ENCODE measurements at places on chromosomes 2 and 18.

DNA sequence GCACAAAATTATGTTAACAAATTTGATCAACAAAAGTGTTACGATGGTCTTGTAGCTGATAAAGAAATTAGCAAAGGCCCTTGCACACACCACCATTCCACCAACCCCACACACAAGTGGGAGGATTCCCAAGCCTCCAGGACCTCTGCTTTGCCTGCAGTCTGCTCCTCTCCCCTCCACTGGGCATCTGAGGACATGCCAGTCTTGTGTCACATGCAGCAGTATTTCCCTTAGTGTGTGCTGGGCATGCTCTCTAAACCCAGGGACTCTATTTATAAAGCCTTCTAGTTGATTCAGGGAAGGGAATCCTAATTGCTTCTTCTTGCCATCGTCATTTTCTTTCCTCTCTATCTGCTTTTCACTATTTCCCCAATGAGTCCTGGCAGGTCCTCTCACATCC lies 53.3 kb downstream of the KCTD18 start:
- no peak for DNase-seq

DNA sequence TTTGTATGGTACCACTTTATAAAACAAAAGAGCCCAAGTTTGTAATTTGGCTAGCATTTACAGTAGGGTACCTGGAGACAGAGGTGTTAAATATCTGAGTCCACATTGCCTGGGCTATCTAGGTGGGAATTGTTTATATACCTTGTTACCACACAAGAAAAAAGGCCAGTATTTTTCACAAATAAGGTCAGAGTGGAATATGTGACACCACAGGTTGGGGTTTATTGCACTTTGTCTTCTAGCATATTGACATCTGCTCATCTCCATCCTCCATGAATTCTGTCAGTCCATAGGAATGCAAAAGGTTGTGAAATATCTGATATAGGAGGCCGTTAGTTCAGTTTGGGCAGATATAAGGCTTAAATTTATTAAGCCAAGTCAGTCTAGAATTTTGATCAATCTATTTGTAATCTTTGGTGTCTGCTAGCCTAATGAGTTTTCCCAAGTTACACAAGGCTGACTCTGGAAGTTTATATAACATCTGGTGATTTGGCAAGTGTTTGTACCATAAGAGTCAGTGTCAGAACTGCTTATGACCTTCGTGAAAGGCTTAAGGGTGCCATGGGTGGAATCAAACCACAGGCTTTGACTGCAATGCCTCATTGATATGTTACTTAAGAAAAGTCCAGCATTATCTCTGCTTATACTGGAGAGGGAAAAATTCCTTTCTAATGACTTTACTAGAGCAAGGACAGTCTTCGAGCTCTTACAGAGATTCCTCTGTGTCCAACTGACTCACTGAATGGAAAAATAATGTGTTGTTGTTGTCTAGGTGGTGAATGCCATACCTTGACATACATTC lies 11.3 kb upstream of the DPP4 start:
- DNase-seq, result peak; percentile 94

- no peak for DNase-seq
These were observed 21.2 kb upstream of the ALPI start for GRCh38 chr2:232434563-232435374.

DNA sequence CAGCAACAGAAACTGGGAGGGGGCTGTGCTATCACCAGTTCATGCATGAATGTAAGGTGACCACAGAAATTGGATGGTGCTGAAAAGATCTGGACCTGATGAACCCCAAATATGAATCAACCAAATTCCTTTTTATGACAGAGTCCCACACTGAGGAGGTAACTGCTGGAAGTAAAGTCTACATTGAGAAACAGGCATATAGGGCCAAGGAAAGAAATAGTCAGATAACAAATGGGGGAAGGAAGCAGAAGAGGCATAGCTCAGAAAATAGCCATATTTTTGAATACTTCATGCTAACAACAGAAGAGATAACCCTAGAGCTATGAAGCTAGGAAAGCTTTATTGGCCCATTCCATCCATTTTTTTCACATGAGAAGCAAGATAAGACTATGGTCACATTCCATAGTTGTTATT lies 25.8 kb downstream of the ZC3H6 start:
- peak; percentile 17 for DNase-seq

DNA sequence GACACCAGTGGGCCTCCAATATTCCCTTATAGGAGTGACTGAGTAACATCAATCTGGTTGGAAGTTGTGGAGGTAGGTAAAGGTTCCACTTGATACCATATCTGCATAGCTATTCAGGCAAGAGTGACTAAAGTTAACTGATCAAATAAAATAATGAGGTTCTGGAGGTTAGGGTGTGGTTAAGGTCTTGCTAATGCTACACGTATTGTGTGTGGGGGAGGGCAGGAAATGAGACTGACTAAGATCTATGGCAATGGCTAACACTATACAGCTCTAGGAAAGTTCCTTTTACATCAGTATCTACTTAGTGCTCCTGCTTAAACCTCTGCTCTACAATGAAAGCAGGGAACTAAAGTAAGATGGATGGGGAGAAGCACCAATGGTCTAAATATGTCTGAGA lies 149.1 kb upstream of the MGAT5 start:
- no peak for DNase-seq

DNA sequence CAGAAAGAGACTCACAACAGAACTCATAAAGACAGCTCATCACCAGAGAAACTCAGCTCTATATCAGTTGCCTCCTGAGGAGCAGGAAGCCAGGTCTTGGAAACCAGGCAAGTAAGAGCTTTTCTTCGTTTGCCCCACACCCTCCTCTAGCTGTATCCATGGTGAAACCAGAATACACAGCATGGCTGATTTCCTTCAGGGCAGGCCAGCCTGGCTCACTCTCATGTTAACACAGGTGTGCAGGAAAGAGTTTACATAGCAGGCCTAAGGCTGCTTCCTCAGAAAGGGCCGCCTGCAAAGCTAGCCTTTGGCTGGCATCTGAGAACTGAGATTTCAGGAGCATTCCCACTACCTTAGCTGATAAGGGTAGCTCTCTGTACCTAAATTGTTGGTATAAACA lies 65.7 kb downstream of the KLHL14 start:
- DNase-seq, result no peak

- no peak for DNase-seq
These were observed 307.6 kb downstream of the ALK start for GRCh38 chr2:29613792-29614266.

- DNase-seq, result peak; percentile 90
These were observed 148.5 kb downstream of the FMNL2 start for GRCh38 chr2:152483276-152484063.

- no peak for DNase-seq
These were observed 8.3 kb downstream of the GYPC start for GRCh38 chr2:126664234-126664633.

GRCh38 chr2:112195167-112195766 lies 57.1 kb downstream of the FBLN7 start:
- DNase-seq, result no peak

GRCh38 chr2:54771166-54771885 lies 47.9 kb downstream of the EML6 start:
- peak; percentile 35 for DNase-seq

- no peak for DNase-seq
These were observed 106.6 kb downstream of the MAP4K4 start for GRCh38 chr2:101803945-101804696.

GRCh38 chr2:143607231-143608062 lies 478.2 kb downstream of the ARHGAP15 start:
- DNase-seq, result peak; percentile 41

DNA sequence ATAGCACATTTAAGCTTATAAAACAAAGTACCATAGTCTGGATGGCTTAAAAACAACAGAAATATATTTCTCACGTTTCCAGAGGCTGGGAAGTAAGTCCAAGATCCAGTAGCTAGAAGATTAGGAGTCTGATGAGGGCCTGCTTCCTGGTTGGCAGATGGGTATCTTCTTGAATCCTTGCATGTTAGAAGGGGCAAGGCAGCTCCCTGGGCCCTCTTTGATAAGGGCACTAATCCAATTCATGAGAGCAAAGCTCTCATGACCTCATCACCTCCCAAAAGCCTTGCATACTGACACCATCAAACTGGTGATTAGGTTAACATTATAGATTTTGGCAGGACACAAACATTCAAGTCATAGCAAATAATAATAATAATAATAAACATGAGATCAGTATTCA lies 146.4 kb downstream of the CCDC102B start:
- DNase-seq, result no peak

- no peak for DNase-seq
These were observed 10.0 kb upstream of the DES start for GRCh38 chr2:219408204-219408603.

- DNase-seq, result no peak
These were observed 35.9 kb upstream of the KLF11 start for GRCh38 chr2:10007435-10007834.

DNA sequence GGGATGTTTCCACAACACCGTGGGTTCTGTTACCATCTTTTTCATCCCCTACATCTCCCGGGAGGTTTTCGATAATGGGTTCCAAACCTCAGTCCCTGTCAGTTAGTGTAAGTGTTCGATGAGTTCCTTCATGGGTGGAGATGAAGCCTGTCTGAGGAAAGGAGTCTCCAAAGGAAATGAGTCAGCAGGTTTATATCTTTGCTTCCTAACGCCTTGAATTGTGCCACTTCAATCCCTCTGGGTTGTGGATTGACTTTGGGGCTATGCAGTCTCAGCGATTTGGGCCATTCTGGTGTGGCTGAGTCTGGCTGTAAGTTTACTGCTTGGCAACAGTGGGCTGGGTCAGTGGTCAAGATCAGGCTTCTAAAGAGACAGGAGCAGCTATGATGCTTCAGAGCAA lies 1.2 kb downstream of the SERPINB5 start:
- DNase-seq, result peak; percentile 29

DNA sequence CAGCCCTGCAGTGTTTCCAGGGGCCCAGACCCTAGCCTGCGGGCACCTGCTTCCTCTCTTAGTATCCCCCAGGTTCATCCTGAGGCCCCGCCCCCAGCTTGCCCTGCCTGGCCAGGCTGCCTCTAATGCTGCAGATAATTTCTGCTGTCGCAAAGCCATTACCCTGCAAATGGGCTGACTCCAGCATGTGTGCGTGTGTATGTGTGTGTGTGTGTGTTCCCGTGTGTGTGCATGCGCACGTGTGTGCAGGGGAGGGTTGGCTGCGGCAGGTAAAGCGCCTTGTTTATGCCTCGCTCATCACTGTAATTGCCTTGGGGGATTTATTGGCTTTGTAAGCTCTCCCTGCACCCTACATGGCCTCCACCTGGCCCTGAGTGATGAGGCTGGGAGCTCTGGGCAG lies 7.6 kb upstream of the PRSS56 start:
- DNase-seq, result no peak

DNA sequence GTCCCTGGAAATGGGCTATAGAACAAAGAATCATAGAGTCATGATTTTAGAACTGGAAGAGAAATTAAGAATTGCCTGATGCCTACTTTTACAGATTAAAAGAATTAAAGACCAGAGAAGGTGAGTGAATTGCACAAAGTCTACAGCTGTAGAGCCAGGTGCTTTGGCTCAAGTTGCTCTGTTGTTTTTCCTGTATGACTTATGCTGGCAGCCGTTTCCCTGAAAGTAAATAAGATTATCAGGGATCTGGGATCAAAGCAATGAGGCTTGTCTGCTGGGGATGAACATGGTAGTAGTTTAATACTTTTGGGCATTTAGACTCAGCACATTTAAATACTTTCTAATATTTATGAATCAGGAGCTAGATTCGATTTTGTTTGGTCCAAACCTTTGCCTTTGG lies 166.9 kb downstream of the PRPF40A start:
- DNase-seq, result no peak

GRCh38 chr2:231707625-231707926 lies 749 bp upstream of the PTMA start:
- DNase-seq, result no peak

GRCh38 chr2:129101186-129101585 lies 782.5 kb upstream of the HS6ST1 start:
- DNase-seq, result no peak

GRCh38 chr2:241096979-241097378 lies 5.1 kb downstream of the MTERF4 start:
- DNase-seq, result no peak

GRCh38 chr2:174776223-174776622 lies 12.0 kb upstream of the CHRNA1 start:
- no peak for DNase-seq

- peak; percentile 43 for DNase-seq
These were observed 53.8 kb downstream of the SMAD7 start for GRCh38 chr18:48896875-48897511.

- DNase-seq, result peak; percentile 67
These were observed 61.2 kb downstream of the FARSB start for GRCh38 chr2:222594679-222595078.

GRCh38 chr2:115569547-115569946 lies 1127.1 kb downstream of the DPP10 start:
- DNase-seq, result no peak

DNA sequence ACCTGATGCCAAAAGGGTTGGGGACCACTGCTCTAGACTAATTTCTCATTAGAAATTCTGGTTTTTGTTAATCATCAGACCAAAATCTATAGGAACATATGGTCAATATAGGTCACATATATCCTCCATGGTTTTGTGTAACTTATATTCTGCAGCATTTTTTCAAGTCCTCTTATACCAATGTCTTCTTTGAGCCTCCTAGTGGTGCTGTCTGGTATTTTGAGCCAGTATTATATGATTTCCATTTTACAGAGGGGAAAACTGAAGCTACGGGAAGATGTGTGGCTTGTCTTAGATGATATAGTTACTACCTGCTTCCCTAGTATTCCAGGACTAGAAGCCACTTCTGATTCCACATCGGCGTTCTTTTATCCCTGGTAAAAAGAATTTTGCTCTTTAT lies 13.8 kb downstream of the MAPK4 start:
- DNase-seq, result no peak

DNA sequence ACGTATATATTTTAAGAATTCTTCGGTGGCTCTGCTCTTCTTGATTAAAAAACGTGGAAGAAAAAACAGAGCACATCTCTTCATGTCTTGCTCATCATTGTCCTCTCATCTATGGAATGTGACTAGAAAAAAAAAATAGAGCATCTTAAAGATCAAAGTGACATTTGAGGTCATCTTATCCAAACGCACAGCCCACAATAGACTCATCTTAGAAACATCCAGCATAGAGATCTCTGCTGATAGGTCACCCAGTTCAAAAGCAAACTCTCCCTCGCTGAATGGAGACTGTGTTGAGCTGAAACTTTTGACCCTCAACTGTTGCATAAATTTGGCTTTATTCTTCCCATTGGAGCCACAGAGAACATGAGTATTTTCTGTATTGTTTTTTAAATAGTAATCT lies 65.2 kb downstream of the CMPK2 start:
- peak; percentile 62 for DNase-seq

DNA sequence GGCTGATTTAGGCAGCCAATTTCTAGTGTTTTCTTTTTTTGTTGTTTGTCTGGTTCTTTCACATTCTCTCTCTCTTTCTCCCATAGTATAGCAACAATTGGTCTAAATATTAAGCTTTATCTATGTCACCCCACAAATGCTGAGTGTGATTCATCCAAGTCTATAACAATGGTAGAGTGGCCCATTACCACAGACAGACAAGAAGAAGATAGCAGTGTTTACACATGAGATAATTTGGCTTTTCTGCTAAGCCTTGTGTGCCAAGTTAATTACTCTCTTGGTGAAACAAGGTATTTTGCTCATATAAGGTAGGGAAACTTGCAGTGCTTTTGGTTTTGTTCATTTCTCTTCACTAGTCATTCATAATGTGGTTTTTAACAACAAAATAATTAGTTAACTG lies 166.5 kb downstream of the SLC8A1 start:
- DNase-seq, result no peak

- no peak for DNase-seq
These were observed 851.6 kb upstream of the CDH2 start for GRCh38 chr18:29028560-29028959.

Measured in mesenchymal stem cell (in vitro differentiated cells and primary cell).